DMS79 treated with DMSO at 0.1 percent for 48 hours (cell line): ENCODE measurements at places on chromosomes 16 and 17.

GRCh38 chr16:85003725-85004586, 7.4 kb downstream of the ZDHHC7 start:
- DNase-seq: no peak

DNA sequence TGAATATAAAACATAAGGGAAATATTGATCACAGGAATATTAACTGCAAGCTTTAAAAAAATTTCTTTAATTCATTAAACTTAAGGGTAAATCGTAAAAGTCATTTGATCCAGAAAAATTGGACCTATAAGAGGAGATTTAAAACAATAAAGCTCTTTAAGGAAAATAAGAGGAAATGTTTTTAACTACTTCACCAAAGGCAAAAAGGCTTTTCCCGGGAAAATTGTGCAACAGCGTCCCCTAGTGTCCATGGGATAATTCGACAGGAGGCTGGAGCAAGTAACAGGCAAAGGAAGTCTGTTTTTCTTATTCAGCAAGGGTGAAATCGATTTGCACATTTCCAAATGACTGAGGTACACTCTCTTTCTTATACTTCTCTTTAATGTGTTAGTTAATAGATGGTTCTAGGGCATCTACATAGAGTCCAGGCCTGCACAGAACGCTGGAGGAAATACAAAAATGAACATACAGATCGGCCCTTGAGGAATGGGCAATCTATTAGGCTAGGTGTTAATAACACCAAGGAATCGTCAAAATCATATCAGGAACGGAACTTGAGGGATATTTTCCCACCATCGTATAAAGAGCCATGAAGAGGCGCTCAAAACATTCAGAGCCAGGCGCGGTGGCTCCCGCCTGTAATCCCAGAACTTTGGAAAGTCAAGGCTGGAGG, 61.4 kb downstream of the ZNF18 start:
- no peak for DNase-seq

DNA sequence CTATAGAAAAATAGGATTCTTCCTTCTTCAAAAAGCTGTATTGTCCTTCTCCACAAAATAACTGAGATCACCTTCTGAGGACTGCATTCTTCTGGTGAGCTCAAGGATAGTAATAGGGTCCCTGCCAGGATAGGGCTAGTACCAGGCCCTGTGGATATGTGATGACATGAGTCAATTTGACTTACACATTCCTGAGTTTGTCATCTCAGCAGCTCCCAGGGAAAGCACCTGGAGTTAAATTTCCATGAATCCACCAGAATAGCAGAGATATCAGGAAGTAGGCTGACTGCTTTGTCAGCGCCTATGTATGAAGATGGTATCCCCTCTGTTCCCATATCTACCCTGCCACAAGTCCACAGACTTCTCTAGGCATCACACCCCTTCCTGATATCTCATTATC, 225.8 kb downstream of the PMP22 start:
- no peak for DNase-seq

DNA sequence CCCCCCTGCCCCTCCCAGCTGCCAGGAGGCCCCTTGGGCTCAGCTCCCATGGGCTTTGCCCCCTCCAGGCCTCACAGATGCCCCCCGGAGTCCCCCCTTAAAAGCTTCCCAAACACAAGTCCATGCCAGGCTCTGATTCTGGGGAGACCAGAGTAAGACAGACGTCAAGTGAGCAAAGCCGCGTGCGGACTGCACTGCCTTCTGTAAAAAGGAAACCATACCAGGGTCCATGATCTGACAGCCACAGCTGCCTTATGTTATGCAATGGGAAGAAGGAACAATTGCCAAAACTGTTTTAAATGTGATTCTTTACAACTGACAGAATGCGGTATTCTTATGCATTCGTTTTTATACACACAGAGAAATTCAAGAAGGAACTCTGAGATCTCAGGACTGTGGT, 17.9 kb upstream of the HEXD start:
- no peak for DNase-seq

DNA sequence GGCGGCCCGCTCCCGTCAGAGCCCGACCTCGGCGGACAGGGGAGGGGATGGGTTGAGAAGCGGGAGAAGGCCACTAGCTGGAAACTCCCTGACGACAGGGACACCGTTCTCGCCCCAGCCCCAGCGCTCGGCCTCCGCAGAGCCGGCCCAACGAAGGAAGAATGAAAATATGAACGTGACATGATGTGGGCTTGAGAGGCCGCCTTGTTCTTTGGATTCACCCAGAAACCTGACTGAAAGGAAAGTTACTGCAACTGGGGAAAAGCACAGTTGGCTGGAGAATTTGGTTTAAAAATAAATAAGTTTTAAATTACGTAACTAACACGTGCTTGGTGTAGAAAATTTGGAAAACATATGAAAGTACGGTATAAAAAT, 21.1 kb downstream of the NPTX1 start:
- DNase-seq: no peak

- peak; percentile 89 for DNase-seq
Measured at GRCh38 chr16:1890708-1891050, 18.7 kb upstream of the MEIOB start.
